Hematopoietic multipotent progenitor cell treated with erythropoietin and hydrocortisone succinate and interleukin-3 and kit ligand, for 8 days (in vitro differentiated cells): ENCODE measurements at places on chromosomes 1 and 21.

GRCh38 chr1:156655151-156655903 lies 13.4 kb downstream of the BCAN start:
- DNase-seq = no peak

GRCh38 chr1:3902571-3903091 lies 2.6 kb upstream of the C1orf174 start:
- DNase-seq = no peak

GRCh38 chr1:1051127-1051810 lies 22.8 kb downstream of the RNF223 start:
- DNase-seq = no peak

GRCh38 chr1:98881901-98882300 lies 122.8 kb downstream of the PLPPR5 start:
- DNase-seq = no peak

GRCh38 chr1:157363660-157364140 lies 188.6 kb downstream of the FCRL5 start:
- peak; percentile 71 for DNase-seq

GRCh38 chr1:155002464-155003226 lies at the start of gene ZBTB7B:
ZBTB7B (plus strand) TSS chr1:155002802; CDS start chr1:155014661, 11,859 bp downstream.
- DNase-seq = peak; percentile 38

DNA sequence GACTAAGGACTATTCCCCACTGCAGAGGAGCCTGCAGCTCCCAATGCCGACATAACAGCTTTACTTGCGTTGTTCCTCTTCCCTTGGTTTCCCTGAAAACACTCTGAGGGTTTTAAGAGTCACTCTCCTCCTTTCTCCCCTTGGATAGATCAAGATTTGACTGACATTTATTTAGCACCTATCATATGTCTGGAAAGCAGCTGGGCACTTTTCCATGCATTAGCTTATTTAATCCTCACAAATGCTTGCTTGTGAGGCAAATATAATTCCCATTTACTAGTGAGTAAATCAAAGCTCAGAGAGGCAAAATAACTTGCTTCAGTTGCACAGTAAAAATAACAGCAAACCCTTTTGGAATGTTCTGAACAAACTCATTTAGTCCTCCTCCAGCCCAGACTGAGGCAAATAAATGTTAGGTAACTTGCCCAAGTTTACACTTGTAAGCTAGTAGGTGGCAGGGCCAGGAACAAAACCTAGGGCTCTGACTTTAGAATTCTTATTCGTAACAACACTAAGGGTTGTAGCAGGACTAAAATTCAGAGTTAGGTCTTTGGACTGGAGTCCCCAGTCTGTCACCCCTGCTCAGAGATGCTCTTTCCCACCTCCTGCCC lies 81.4 kb downstream of the KCND3 start:
- no peak for DNase-seq

DNA sequence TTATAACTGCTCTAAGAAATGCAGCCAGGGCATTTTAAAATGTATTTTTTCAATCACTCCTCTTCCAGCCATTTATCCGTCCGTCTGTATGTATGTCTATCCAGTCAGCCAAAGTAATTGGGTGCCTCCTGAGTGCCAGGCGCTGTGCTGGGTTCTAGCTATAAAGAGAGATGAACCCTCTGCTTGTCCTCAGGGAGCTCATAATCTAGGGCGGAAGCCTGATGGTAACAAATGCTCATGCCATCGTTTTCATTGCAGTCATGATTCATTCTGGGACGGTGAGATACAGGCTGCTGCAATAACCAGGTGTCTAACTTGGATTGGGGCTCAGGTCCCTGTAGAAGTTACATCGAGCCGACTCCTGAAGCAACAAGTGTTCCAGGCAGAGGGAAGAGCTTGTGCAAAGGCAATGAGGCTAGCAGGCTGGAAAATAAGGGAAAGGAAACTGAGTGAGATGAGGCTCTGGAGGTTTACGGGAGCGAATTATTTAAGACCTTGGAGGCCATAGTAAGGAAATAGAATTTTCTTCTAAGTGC lies 11.6 kb downstream of the IFI6 start:
- no peak for DNase-seq

DNA sequence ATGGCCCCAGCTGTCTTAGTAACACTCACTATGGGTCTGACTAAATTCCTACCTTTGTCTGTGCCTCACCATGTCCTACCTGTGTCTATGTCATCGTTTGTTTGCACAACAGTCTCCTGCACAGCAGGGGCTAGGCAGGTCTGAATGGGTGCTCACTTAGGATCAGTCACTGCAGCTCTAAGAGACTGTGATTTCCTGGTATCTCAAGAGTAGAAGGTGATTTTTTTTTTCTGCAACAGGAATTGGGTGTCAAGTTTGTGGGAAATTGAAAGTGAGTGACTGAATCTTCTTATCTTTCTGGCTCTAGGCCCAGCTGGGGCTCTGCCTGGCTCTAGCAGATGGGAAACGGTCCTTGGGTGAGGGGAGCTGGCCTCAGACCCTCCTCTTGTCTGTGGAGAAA lies 46.4 kb upstream of the TRABD2B start:
- no peak for DNase-seq

GRCh38 chr21:31557421-31558188 lies 101.9 kb upstream of the SOD1 start:
- no peak for DNase-seq

- DNase-seq = no peak
Measured at GRCh38 chr1:31412732-31413404, at the start of gene SERINC2. SERINC2 (plus strand) TSS chr1:31413213; CDS start chr1:31413266, 53 bp downstream.
